Activated CD8-positive, alpha-beta T cell treated with anti-CD3 and anti-CD28 coated beads for 36 hours (primary cell): ENCODE measurements at places on chromosomes 2 and 18. TPM values are rescaled to one million over a fixed set of nuclear protein-coding genes. Genes with fewer than 3 reads are reported as not detected.

Gene ALPP
- not detected for total RNA-seq

Gene CFC1
- total RNA-seq, result not detected

Gene SLC16A14
- 2.3 TPM for total RNA-seq

DNA sequence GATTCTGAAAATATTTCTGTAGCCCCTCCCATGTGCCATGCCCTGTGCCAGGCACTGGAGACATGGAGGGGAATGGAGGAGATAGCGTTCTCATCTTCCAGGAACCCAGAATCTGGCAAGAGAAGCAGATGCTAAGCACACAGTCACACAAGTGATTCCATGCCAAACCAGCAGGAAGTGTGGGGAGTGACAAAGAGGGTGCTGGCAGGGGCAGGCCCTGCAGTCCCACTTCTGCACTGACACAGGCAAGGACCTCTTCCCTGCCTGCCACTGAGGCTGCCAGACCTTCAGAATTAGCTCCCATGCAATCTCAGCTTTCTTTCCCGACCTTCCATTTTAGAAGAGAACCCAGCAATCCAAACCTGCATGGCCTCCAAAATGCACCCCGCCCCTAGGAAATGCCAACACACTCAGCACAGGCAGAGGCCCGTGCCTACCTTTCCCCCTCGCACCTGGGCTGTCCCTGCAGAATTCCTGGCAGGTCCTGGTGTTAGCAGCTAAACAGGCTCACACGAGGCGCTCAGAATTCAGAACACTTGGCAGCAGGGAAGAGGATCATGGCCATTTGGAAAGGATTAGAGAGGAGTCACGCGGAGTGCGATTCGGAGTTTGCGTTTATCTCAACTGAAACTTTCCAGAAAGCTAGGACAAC is 155.3 kb downstream of the MSH2 start:
- no peak overlapping the region for H3K4me3 ChIP-seq
- H3K36me3 ChIP-seq, result no peaks in the 10 kb centered on the region
- H3K4me1 ChIP-seq, result no peaks in the 10 kb centered on the region
- DNase-seq, result no peak
- H3K27ac ChIP-seq, result no peak overlapping the region

DNA sequence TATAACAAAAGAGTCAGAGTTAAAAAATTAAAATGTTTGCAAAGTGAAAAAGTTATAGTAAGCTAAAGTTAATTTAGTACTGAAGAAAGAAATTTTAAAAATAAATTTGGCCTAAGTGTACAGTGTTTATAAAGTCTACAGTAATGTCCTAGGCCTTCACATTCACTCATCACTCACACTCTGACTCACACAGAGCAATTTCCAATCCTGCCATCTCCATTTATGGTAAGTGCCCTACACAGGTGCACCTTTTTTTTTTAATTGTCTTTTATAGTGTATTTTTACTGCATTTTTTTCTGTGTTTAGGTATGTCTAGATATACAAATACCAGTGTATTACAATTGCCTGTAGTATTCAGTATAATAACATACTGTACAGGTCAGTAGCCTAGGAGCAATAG is 562.9 kb downstream of the PIK3C3 start:
- no peak for DNase-seq
- no peak overlapping the region for H3K4me3 ChIP-seq
- H3K27ac ChIP-seq, result no peak overlapping the region
- no peaks in the 10 kb centered on the region for H3K4me1 ChIP-seq

GRCh38 chr2:224595518-224595917 is 10.4 kb upstream of the CUL3 start:
- H3K4me3 ChIP-seq, result no peak overlapping the region
- no peaks in the 10 kb centered on the region for H3K36me3 ChIP-seq
- H3K4me1 ChIP-seq, result no peaks in the 10 kb centered on the region
- H3K27me3 ChIP-seq, result no peaks in the 10 kb centered on the region
